ENCODE measurements at places on chromosomes 4 and X.

DNA sequence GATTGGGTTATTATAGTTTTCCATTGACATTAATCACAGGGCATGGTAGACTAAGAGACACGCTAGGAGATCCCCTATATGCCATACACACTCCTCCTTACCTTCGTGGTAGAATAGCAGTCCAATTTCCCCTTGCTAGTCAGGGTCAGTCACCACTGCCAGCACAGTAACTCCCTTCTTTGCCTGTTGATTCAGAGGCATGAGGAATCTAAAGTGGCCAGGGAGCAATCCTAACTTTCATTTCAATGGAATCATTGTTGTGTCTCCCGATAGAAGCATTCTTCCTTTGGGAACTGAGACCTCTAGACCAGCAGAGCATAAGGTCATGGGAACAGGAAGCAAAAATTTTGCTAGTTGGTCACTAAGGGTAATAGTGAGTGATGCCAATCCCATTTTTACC, 51.1 kb downstream of the COL25A1 start:
- DNase-seq, result no peak

GRCh38 chrX:83419030-83419792, 88.9 kb upstream of the POU3F4 start:
- no peak for DNase-seq

DNA sequence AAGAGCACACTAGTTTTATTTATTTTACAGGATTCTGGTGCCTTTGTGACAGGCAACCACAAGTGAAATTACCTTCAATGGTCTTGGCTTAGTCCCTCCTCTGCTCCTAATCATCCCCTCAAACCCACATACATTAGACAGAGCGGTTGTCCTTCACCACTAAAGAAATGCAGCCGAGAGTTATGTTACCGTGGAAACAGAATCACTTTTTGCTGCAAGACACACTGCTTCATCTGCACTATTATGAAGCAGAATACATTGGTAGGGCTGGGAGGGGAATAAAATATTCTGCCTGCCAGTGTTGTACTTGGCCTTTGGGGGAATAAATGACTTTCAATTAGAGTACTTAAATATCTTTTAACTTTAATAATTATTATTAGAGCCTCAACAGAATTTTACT, 75.2 kb downstream of the ARHGEF38 start:
- no peak for DNase-seq

GRCh38 chr4:185809533-185810071, 2.4 kb downstream of the SORBS2 start:
- no peak for DNase-seq

GRCh38 chrX:23952984-23953907, 45.4 kb downstream of the CXorf58 start:
- peak; percentile 1 for DNase-seq

GRCh38 chrX:118990512-118991227, 16.3 kb downstream of the LONRF3 start:
- DNase-seq, result no peak

DNA sequence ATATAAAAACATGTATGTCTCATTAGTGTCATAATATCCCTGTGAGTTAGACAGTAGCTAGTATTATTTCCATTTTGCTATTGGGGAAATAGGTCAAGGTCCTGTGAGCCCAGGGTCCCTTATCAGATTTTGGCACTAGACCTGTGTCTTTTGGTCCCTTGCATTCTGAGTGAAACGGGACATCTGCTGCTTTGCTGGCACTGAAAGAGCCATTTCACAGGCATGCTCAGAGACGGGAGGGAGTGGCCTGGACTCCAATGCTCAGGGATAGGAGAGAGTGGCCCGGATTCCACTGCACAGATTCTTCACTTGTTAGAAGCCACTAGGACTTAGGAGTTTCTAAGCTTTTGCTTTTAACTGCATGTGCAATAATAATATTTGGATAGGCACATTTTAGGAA, 177.2 kb downstream of the TSPAN5 start:
- DNase-seq, result no peak

GRCh38 chr4:125734504-125734903, 419.7 kb downstream of the FAT4 start:
- no peak for DNase-seq

- DNase-seq, result no peak
These were observed 8.8 kb downstream of the MAEA start for GRCh38 chr4:1298461-1298860.

- peak; percentile 43 for DNase-seq
These were observed 26.0 kb upstream of the BMP2K start for GRCh38 chr4:78749972-78750727.

- DNase-seq, result no peak
These were observed 245.6 kb downstream of the THOC2 start for GRCh38 chrX:123487236-123487635.
